ENCODE measurements at places on chromosomes 3 and 15. TPM values are rescaled to one million over a fixed set of nuclear protein-coding genes. Genes with fewer than 3 reads are reported as not detected.

ASB14 gene
- total RNA-seq = not detected

GRCh38 chr3:126537730-126538281 is 13.9 kb downstream of the CHST13 start:
- no peak overlapping the region for H3K4me3 ChIP-seq
- H3K4me1 ChIP-seq = no peaks in the 10 kb centered on the region
- DNase-seq = no peak
- no peak overlapping the region for H3K27ac ChIP-seq
- H3K36me3 ChIP-seq = no peaks in the 10 kb centered on the region

TMEM207 gene
- not detected for total RNA-seq

DNA sequence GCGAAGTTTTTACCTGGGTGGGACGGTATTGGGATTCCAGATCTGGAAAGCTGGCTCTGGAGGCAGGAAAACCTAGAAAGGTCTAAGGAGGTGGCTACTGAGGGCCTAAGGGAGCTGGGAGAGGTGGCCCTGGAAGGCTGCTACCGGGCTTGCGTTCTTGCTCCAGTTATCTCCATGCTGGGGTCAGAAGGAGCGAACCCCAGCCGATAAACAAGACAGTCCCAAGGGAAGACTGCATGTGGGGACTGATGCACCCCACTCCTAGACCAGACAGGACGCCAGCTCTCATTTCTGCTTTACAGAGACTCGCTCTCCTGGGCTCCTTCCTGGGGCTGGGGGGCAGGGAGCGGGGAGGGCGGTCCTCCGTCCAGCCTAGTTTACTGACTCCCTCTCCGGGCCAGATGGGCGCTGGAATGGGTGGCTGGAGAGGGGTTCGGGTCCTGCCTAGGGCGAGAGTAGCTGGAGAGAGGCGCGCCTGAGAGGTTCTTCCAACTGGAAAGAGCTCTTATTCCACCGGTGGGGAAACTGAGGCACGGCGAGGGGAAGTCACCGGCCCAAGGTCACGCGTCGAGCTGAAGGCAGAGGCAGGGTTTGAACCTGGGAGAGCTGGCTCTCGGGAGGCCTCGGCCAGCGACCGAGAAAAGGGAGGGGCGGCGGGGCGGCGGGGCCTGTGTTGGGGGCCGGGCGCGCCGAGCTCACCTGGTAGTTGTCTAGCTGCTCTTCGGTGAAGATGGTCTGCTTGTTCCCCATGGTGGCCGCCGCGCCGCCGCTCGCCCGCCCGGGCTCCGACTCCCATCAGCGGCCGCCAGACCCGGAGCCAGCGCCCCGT is 565 bp downstream of the CIB2 start:
- H3K4me3 ChIP-seq = peak overlapping the region; percentile 44
- no peak overlapping the region for H3K27ac ChIP-seq
- H3K36me3 ChIP-seq = no peaks in the 10 kb centered on the region
- DNase-seq = peak; percentile 56
- H3K27me3 ChIP-seq = no peaks in the 10 kb centered on the region
- H3K4me1 ChIP-seq = no peaks in the 10 kb centered on the region

DNA sequence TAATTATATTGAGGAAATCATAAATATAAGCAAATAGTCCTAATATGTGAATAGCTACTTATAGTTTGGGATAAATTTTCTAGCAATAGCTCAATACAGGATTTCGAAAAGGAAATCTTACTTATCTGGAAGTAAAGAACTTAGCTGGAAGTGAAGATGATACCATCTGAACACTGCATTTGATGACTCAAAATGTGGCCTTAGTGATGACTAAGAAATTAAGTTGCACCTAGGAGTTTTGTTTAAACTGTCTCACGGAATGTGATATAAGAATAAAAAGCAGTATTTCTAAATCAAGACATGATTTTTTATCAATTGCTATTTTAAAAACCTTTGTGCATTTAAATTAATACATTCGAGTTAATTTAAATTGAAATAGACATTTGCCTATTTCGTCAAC is 91.2 kb downstream of the EOMES start:
- no peaks in the 10 kb centered on the region for H3K27me3 ChIP-seq
- no peak for DNase-seq
- no peak overlapping the region for H3K4me3 ChIP-seq
- no peak overlapping the region for H3K27ac ChIP-seq

DNA sequence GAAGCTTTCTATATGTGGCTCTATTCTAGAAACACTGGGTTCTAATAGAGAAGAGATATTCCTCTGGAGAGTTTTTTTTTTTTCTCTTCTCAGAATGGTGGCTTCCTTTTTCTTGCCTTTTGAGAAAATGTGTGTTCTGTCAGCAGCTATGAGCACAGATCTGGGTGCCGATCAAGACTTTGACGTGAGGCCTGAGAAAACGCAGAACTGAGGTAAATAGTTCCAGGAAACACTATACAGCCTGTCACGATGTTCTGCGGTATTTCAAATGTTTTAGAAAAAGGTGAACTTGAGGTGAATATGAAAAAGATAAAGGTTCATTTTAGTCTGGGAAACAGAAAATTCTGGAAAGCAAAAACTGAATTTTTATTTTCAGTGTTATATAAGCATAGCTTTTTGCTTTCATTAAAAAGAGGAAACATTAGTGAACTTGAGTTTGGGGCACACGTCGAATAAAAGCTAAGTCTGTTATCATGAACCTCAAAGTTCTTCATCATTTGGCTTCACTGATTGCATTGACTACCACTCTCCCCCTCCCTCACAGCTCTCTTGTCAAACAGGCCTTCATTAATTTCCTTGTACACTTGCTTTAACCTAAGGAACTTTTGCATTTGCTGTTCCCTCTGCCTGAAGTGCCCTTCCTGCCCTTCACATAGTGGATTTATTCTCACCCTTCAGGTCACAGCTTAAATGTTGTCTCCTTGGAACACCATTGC is 265.1 kb downstream of the NFKBIZ start:
- H3K36me3 ChIP-seq = no peaks in the 10 kb centered on the region
- H3K4me1 ChIP-seq = no peaks in the 10 kb centered on the region
- no peaks in the 10 kb centered on the region for H3K27me3 ChIP-seq
- no peak overlapping the region for H3K27ac ChIP-seq

GRCh38 chr3:189554868-189555557 is 76.2 kb upstream of the TP63 start:
- no peaks in the 10 kb centered on the region for H3K4me1 ChIP-seq
- H3K27ac ChIP-seq = no peak overlapping the region
- H3K4me3 ChIP-seq = no peak overlapping the region
- no peak for DNase-seq
- H3K36me3 ChIP-seq = no peaks in the 10 kb centered on the region

CLDN11 gene
- total RNA-seq = 10.5 TPM

All from H1 (cell line).